Stimulated activated memory B cell treated with anti-CD40 and anti-IgM and Interleukin-4, amounts not matched to agents 10 μg/mL and 1 μg/mL and 100 μg/mL, for 72 hours (primary cell): ENCODE measurements at places on chromosomes 2 and 18.

DNA sequence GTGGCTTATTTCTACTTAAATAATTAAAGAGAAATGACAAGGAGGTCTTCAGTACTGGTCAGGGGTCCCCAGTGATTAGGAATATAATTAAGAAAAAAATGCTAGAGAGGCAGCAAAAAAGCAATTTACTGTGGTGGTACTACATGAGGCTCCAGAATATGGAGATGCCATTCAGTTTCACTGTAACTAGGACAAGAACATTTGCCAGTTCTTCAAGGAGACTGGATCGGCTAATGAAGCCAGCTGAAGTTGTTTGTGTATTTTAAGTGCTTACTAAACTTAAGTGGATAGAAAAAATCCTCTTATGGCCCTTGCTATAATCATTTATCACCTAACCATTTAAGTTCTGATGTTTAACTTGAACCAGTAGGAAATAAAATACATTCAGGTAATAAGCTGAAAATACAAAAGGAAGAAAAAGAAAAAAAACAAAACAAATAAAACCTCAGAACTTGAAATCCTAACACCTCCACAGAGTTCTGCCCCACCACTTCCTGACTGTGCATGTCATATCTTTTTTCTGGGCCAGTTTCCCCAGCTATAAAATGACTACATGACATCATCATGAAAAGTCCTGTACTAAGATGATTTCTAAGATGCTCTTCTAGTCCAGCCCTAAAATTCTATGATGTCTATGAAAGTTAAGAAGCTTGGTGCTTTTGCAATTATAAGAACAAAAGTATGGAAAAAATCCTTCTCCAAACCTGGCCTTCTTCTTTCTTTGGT is 98.0 kb downstream of the TRABD2A start:
- no peak for ATAC-seq
- peak overlapping the region; percentile 57 for H3K27ac ChIP-seq
- peaks cover 11% of the 10 kb centered on the region for H3K27me3 ChIP-seq

DNA sequence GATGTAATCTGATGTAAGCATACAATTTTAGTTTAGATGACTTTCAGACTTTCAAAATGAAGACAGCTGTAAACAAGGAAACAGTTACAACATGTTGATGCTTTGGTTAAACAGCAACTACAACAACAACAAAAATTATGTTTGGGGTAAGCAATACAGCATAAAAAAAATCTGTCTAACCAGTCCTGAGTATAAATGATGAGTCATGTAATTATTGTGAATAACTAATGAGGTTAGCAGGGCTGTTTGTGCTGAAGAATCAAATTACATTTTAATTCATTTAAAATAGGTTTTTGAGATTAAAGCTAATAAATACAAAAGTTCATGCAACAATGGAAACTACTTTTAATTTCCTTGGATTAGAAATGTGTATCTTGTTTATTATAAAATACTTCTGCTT is 266.9 kb downstream of the LRP1B start:
- H3K4me1 ChIP-seq: no peaks in the 10 kb centered on the region
- H3K27me3 ChIP-seq: no peaks in the 10 kb centered on the region
- H3K36me3 ChIP-seq: no peaks in the 10 kb centered on the region
- H3K27ac ChIP-seq: no peak overlapping the region

GRCh38 chr18:40382197-40382596 is 1572.8 kb upstream of the PIK3C3 start:
- H3K27me3 ChIP-seq: no peaks in the 10 kb centered on the region
- H3K36me3 ChIP-seq: no peaks in the 10 kb centered on the region

DNA sequence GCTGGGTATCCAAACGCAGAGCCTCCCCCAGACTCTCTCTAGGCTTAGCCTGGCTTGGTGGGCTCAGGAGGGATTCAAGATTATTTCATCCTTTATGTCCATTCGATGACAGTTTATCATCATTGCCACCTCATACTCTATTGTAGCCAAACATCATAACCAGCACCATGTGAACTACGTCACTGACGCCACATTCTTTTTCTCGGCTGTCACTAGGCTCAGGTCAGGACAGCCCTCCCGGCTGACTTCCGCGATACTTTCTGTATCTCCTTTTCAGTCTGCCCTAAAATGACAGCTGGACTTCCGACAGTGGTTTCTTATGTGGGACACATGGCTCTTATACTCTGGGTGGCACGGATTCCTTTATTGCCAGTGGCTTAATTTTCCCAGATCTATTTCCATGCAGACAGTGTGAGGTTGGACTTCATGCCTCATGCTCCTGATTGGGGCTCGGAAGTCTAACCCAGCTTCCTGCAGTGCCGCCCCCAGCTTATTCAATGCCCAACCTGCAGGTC is 39.8 kb upstream of the SMIM21 start:
- H3K27me3 ChIP-seq: peaks cover 45% of the 10 kb centered on the region
- no peak for ATAC-seq
- no peak overlapping the region for H3K27ac ChIP-seq
- no peaks in the 10 kb centered on the region for H3K4me1 ChIP-seq
- no peaks in the 10 kb centered on the region for H3K36me3 ChIP-seq
- no peak overlapping the region for H3K4me3 ChIP-seq

DNA sequence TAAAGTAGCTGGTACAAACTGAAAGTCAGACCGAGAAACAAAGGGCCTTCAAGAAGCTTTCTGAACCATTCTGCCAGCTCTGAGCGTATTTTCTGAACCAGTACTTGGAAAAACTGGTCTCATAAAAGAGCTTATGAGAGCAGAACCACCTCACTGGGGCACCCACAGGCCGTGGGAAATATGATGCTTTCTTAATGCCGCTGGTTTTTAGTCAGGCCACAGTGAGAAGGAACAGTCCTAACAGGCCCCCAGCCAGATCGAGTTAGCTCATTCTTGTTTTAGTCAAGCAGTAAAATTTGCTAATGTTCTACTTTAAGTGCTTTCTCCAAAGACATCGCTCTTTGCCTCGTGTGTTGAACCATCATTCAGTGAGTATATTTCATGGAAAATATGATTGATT is 12.7 kb upstream of the NOSTRIN start:
- H3K36me3 ChIP-seq: no peaks in the 10 kb centered on the region
- H3K4me1 ChIP-seq: no peaks in the 10 kb centered on the region
- no peak overlapping the region for H3K27ac ChIP-seq

- H3K27me3 ChIP-seq: no peaks in the 10 kb centered on the region
- H3K4me1 ChIP-seq: no peaks in the 10 kb centered on the region
- ATAC-seq: no peak
- no peak overlapping the region for H3K4me3 ChIP-seq
Measured at GRCh38 chr2:56227811-56228210, 44.0 kb downstream of the CCDC85A start.

GRCh38 chr18:69885841-69886531 is 61.7 kb downstream of the CD226 start:
- no peaks in the 10 kb centered on the region for H3K27me3 ChIP-seq
- peak; percentile 76 for ATAC-seq
- peak overlapping the region; percentile 41 for H3K4me3 ChIP-seq
- H3K27ac ChIP-seq: peak overlapping the region; percentile 63

GRCh38 chr2:42202634-42203008 is 33.5 kb downstream of the EML4 start:
- H3K4me1 ChIP-seq: peaks cover 54% of the 10 kb centered on the region
- H3K36me3 ChIP-seq: peaks cover 19% of the 10 kb centered on the region
- H3K27ac ChIP-seq: no peak overlapping the region
- ATAC-seq: no peak
- H3K27me3 ChIP-seq: no peaks in the 10 kb centered on the region

DNA sequence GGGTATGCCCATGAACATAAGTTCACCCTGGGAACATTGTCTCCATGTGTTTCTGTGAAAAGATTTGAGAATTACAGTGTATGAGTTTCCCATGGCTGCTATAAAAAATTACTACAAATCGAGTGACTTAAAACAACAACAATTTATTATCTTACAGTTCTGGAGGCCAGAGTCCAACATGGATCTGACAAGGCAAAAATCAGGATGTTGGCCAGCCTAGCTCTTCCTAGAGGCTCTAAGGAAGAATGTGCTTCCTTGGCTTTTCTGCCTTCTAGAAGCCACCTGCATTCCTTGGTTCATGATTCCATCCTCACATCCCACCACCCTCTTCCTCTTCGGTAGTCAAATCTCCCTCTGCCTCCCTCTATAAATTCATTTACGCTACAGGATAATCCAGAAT is 38.6 kb downstream of the FAM124B start:
- H3K36me3 ChIP-seq: no peaks in the 10 kb centered on the region
- no peak overlapping the region for H3K4me3 ChIP-seq
- H3K4me1 ChIP-seq: no peaks in the 10 kb centered on the region
- H3K27ac ChIP-seq: no peak overlapping the region
- no peaks in the 10 kb centered on the region for H3K27me3 ChIP-seq

GRCh38 chr2:147450661-147451510 is 393.9 kb upstream of the ACVR2A start:
- no peaks in the 10 kb centered on the region for H3K27me3 ChIP-seq
- H3K36me3 ChIP-seq: no peaks in the 10 kb centered on the region
- no peaks in the 10 kb centered on the region for H3K4me1 ChIP-seq
- H3K27ac ChIP-seq: no peak overlapping the region
- H3K4me3 ChIP-seq: no peak overlapping the region
- ATAC-seq: no peak

DNA sequence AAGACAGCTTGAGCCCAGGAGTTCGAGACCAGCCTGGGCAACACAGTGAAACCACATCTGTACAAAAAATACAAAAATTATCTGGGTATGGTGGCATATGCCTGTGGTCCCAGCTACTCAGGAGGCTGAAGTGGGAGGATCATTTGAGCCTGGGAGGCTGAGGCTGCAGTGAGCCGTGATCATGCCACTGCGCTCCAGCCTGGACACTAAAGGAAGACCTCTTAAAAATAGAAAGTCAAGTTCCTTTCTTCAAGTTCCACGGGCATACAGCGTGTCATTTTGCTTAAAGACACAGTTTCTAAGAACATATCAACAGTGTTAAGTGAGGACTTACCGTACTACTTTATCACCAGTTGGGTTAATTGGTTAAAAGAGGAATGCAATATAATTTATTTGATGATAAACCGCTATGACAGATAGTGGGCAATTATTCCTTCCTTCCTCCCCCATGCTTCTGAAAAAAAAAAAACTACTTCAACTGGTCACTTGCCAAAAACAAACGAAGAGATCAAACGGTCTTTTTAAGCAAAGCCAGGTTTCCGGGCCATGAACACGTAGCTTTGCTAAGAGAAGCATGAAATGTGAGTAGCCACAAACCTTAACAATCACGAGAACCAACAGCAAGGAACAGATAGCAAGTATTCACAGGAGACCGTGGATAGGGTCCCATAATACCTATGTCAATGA is 21.4 kb downstream of the AP1S3 start:
- ATAC-seq: no peak
- H3K27me3 ChIP-seq: no peaks in the 10 kb centered on the region
- peaks cover 36% of the 10 kb centered on the region for H3K36me3 ChIP-seq
- peaks cover 68% of the 10 kb centered on the region for H3K4me1 ChIP-seq
- no peak overlapping the region for H3K4me3 ChIP-seq

DNA sequence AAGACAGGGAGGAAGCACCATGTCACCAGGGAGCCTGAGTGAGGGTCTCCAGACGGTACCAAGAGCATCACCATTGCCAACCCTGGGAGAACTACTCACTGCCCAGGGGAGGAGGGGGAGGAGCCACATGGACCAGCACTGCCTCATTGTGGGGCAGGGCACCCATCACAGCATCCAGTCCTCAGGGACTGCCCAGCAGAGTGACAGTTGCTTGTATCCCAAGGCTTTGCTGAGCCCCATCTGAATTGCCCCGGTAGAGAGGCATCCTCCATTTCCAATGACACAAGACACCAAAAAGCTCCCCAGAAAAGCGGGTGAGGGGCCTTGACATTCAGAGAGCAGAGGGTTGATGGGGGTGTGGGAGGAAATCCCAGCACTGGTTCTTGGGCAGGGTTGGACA is 6.8 kb upstream of the CIB4 start:
- H3K4me3 ChIP-seq: no peak overlapping the region
- ATAC-seq: no peak
- no peaks in the 10 kb centered on the region for H3K36me3 ChIP-seq
- H3K27me3 ChIP-seq: peaks cover 73% of the 10 kb centered on the region
- H3K27ac ChIP-seq: no peak overlapping the region

DNA sequence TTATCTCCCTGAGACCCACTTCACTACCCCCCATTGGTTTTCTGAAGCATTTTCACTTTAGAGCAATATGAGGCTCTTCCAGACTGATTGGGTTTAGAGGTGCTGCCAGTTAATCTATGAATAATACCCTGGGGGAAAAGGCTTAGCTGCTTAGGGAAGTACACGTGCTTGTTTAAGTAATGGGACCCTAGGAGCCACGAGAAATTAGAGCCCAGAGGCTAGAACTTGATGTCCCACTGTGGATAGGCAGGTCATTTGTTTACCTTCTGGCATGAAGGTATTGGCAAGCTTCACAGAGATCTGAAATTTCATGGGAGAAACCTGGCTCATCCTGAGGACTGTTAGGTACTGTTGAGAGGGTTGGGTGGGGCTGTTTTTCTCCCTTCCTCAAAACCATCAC is 59.7 kb downstream of the CLIP4 start:
- no peak overlapping the region for H3K27ac ChIP-seq
- peaks cover 46% of the 10 kb centered on the region for H3K36me3 ChIP-seq
- no peak for ATAC-seq
- no peak overlapping the region for H3K4me3 ChIP-seq

DNA sequence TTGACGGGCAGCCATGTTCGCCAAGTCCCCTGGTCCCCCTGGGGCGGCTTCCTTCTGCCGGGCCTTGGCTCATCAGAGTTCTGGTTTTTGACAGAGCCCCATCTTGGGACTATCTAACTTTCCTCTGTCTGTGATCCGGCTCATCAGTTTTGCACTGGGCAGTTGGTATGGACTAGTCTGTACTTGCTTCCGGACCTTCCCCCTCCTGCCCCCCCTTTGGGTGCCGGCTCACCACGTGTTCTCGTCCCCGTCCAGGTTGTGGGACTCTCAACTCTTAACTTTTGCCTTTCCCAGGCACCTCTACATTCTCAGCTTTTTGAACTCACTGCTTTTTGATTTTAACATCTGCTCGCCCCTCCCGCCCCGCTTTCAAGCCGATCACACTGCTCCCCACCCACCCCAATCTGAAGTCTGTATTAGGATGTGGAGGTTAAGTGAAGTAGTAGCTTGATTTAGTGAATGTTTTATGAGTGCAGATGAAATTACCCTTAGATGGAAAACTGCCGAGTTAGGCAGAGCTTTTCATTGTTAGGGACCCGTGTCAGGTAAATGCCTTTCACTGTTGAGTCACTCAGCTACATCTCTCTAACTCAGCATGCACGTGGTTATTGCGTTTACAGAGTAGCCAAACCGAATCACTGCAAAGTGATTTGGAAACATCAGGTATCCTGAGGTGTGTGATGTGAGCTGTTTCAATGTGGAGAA is 874 bp downstream of the WDR43 start:
- peaks cover 41% of the 10 kb centered on the region for H3K4me1 ChIP-seq
- peak; percentile 56 for ATAC-seq
- H3K27me3 ChIP-seq: no peaks in the 10 kb centered on the region
- H3K4me3 ChIP-seq: peak overlapping the region; percentile 96
- peaks cover 4% of the 10 kb centered on the region for H3K36me3 ChIP-seq

DNA sequence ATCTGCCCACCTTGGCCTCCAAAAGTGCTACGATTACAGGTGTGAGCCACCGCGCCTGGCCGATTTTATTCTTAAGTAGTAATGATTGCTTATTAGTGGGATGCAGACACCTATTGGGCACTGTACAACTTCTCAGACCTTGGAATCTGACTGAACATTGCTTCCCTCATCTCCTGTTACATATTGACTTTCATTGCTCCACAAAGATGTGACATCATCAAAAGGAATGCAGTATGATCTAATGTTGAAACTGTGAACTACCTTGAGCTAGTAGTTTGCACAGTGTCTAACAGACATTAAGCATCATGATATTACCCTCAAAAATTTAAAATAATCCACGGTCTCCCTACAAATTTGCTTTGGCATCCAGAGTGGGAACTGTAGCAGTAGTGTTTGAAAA is 109.8 kb upstream of the SIX2 start:
- H3K4me3 ChIP-seq: no peak overlapping the region
- ATAC-seq: no peak
- no peaks in the 10 kb centered on the region for H3K4me1 ChIP-seq
- no peak overlapping the region for H3K27ac ChIP-seq
